ENCODE measurements at places on chromosomes 13 and 19. TPM values are rescaled to one million over a fixed set of nuclear protein-coding genes. Genes with fewer than 3 reads are reported as not detected.

The GRIK5 gene
- total RNA-seq, result 1.7 TPM

The KL gene
- not detected for total RNA-seq

DNA sequence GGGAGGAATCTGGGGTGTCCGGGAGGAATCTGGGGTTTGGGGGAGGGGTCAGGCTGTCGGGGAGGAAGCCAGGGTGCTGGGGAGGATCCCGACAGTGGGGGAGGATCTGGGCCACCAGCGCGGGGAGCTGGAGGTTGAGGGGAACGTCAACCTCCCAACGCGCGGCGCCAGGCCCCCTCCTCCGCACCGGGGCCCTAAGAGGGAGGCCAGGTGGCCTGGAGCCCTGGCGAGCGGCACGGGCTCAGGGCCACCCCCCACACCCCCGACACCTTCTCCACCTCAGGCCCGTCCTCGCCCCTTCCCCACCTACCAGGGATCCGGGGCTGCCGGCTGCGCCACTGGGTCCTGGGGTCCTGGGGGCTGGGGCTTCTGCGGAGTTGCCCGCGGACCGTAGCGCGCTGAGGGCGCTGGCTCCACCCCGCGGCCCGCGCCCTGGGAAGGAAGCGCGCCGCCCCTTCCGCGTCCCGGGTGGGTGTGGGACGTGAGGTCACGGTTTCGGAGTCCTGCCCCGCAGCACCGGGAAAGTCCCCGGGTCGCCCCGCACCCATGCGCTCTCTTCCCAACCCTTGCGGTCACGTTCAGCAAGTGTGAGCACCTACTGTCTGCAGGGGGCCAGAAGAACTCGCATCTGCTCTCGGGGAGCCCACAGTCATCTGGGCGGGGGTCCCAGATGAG lies at the start of gene TICAM1:
TSS of gene TICAM1 (minus strand) at position 409 of the 675 bp plus-strand sequence. CDS start 13,335 bp downstream, outside the sequence.
- DNase-seq, result no peak

GRCh38 chr19:10913716-10914340 lies 14.6 kb downstream of the YIPF2 start:
- DNase-seq, result no peak

DNA sequence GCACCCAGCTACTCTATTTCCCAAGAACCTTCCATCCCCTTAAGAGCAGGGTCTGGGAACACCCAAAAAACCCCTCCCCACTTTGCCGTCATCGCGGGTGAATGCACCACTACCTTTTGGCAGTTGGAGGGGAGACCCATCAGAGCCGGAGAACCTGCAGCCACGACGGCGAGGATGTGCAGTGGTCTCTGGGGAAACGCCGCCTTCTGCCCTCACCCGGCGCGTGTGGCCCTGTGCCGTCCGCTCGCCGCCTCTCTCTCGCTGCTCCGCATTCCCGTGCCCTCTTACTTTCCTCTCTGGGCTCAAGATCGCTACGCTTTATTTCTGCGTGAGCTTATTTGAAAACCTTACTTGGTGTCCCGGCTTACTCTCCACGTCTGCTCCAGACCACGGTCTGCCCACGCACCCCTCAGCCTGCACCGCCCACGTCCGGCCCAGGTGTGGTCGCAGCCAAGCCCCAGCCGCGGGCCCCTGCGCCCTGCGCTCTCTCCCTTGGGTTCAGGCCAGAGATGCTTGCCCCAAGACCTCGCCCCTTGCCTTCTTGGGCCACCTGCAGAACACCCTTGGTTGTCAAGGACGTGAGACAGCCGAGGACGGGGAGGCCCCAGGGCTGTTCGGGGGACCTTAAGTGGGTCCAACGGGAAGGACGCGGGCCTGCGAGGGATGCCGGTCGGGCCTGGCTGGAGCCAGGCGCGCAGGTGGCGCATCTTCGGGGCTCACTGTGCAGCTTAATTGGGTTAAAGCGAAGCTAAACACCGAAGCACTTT lies 2.0 kb upstream of the MAB21L1 start:
- DNase-seq, result no peak

GRCh38 chr13:43905435-43906031 lies 25.8 kb downstream of the LACC1 start:
- DNase-seq, result peak; percentile 58

DNA sequence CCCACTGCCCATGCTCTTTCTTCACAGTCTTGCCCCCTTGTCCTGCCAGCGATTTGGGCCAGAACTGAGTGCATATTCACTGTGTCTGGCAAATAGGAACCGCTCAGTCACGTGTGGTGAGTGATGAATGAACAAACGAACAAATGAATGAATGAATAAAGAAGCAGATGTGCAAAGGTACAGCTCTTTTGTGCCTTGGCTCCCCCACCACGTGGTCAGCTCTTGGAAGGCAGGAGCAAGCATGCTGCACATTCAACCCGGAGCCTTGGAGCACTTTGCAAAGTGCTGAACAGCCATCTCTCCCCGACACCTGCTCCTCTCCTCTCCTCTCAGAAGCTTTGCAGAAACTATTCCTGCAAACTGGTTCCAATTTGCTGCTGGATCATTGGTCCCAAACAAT lies 52.4 kb downstream of the LATS2 start:
- no peak for DNase-seq

DNA sequence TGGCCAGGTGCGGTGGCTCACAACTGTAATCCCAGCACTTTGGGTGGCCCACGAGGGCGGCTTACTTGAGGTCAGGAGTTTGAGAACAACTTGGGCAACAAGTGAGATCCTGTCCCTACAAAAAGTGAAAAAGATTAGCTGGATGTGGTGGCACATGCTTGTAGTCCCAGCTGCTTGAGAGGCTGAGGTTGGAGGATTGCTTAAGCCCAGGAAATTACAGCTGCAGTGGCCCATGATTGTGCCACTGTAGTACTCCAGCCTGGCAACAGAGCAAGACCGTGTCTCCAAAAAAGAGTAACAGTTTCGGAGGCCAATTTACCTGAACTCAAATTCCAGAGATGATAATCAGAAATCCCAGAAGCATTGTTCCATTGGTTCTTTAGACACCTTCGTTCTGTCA lies 4.4 kb downstream of the ZNF473 start:
- DNase-seq, result no peak
